AG10803 (cell line): ENCODE measurements at places on chromosomes 7 and 10.

GRCh38 chr10:45460235-45460878 lies 86.3 kb downstream of the ALOX5 start:
- no peak for DNase-seq

GRCh38 chr10:21757185-21757901 lies 223.3 kb downstream of the MLLT10 start:
- DNase-seq = no peak

- DNase-seq = peak; percentile 97
These were observed 83.1 kb upstream of the STEAP1B start for GRCh38 chr7:22582863-22583622.

DNA sequence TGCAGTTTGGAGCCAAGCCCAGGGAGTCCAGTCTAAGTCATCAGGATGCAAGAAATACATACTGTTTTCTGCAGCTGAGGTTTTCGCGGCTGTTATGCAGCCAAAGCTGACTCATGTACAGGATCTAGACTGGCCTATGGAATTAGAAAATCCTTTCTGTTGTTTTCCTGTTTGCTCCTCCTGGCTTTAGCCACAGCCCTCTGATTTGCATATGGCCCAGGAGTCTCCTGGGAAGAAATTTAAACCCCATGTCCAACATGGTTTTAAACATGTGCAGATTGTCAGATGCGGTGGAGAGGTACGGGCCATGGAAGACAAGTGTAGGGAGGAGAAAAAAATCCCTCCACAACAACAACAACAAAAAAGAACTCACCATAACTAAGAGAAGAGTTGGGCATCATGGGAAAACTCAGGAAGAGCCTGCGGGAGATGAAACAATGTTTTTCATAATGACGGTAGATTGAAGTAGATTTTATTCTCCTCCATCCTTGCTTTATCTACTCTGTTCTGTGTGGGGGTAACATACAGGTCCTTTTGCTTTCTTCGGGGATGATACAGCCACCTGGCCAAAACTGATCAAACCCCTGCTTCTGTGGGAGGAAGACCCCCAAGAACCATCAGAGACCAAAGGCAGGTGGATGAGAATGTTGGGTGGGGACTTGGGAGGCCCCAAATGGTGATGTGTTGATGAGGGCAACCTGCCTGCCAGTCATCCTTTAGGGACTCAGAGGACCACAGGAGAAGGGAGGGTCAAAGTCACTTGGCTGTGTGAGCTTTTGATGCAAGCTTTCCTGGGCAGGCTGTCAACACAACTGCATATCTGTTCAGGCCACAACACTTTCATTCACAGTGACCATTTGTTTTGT lies 29.8 kb upstream of the GNA12 start:
- DNase-seq = peak; percentile 87
